ENCODE measurements at places on chromosomes 7 and 10. TPM values are rescaled to one million over a fixed set of nuclear protein-coding genes. Genes with fewer than 3 reads are reported as not detected.

DOCK4 gene
- 10.4 TPM for total RNA-seq

SPDYE16 gene
- total RNA-seq, result under 0.01 TPM

AKR1D1 gene
- total RNA-seq, result not detected

BPGM gene
- total RNA-seq, result 28.7 TPM

TEX47 gene
- not detected for total RNA-seq

Data from bronchial smooth muscle cell (primary cell).